Spinal cord (tissue), 10 donors: ENCODE measurements at places on chromosomes 13 and 19.

DNA sequence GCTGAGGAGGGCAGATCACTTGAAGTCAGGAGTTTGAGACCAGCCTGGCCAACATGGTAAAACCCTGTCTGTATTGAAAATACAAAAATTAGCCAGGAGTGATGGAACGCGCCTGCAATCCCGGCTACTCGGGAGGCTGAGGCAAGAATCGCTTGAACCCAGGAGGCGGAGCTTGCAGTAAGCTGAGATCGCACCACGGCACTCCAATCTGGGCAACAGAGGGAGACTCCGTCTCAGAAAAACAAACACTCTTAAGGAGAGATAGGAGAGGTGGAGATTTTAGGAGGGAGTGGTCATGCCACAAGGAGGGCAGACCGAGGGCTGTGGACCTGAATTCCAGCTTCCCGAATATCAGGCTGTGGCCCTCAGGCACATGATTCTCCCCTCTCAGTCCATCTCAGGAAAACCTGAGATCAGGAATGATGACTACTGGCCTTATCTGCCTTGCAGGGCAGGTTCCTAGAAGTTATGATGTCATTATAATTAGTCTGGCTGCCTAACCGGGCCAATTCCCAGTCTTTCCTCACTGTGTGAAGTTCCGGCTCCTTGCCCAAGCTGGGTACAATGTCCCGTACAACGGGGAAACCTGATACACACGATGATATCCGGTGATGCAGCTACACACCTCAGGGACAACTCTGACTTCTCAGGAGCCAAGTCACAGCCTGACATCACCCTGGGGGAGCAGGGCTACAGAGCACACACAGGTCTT lies 2.5 kb downstream of the SLC35E1 start:
- DNase-seq, result no peak

GRCh38 chr19:42216653-42217519 lies 591 bp downstream of the DEDD2 start:
- peak; percentile 46 for DNase-seq

GRCh38 chr13:99301056-99301838 lies 6.0 kb downstream of the GPR183 start:
- DNase-seq, result no peak

DNA sequence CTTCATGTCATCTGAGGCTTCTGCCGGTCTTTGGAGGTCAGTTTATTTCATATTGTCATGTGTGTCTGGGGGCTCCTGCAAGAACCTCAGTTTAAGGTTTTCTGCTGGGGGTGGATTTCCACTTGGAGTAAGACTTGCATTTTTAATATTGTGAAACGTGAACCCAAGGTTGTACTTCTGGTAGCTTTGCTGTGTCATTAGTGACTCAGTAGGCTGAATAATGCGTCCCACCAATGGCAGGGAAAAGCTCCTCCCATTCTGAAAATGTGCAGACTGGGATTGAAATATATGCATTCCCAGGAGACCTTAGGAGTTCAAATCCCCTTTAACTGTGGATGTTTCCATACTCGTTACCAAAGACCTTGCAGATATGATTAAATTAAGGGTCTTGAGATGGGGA lies 46.2 kb downstream of the ING1 start:
- no peak for DNase-seq

GRCh38 chr19:18390065-18390907 lies 4.3 kb downstream of the GDF15 start:
- DNase-seq, result no peak

DNA sequence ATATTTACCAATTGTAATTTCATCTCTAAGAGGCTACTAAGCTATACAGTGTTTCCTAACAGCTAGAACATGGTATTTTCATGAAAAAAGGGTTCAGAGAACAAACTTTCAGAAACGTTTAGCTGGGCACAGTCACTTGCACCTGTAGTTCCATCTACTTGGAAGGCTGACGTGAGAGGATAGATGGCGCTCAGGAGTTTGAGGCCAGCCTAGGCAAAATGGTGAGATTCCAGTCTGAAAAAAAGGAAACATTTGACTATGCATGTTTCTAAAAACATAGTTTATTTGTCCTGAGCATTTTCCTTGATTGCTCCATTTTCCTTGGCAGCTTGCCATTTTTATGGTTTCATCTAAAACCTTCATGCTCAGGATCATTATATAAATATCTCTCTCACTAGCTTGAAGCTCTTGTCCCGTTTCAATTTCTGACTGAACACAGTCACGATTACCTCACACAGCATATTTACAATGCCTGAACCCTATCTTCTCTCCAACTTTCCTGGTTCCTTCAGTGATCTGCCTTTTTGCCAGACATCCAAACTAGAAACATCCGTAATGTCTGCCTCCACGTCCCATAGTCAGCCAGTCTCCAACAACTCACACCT lies 200.8 kb downstream of the RGCC start:
- DNase-seq, result no peak

GRCh38 chr13:113586661-113587479 lies 2.3 kb downstream of the TFDP1 start:
- DNase-seq, result no peak

DNA sequence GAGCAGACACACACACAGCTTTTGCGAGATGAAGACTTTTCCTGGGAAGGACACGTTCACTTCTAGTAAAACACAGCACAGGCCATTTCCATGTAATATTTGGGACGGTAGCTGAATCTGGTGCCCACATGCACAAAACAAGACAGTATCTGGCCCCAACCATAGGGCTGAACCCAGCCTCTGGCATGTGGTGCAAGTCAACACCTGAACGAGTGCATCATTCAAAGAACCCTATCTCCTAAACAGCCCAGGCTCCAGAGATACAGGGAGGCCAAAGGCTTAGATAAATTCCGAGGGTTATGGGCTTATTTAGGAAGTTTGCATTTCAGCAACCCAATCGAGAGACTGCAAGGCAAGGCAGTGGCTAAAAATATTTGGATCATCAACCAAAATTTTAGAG lies 2.7 kb upstream of the TFDP1 start:
- no peak for DNase-seq

- no peak for DNase-seq
These were observed 48.8 kb downstream of the MLLT1 start for GRCh38 chr19:6230991-6231448.

DNA sequence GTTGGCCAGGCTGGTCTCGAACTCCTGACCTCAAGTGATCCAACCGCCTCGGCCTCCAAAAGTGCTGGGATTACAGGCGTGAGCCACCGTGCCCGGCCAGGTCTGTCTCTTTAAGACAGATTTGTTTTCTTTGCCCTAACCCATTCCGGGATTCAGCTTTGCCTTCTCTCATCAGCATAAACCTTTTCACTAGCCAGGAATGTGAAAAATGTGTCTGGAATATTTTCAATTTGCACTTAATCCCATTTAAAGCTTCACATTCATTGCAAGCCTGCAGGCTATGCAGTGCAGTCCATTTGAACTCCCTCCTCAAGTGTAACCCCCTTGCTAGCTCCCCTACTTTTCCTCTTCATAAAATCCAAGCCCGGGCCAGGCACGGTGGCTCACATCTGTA lies 880 bp upstream of the TMEM160 start:
- no peak for DNase-seq

- DNase-seq, result no peak
These were observed 727.7 kb downstream of the UQCRFS1 start for GRCh38 chr19:28485292-28485691.

- DNase-seq, result no peak
These were observed 40.8 kb upstream of the CACNA1A start for GRCh38 chr19:13547102-13547501.
